ENCODE measurements at places on chromosomes 4 and X.

DNA sequence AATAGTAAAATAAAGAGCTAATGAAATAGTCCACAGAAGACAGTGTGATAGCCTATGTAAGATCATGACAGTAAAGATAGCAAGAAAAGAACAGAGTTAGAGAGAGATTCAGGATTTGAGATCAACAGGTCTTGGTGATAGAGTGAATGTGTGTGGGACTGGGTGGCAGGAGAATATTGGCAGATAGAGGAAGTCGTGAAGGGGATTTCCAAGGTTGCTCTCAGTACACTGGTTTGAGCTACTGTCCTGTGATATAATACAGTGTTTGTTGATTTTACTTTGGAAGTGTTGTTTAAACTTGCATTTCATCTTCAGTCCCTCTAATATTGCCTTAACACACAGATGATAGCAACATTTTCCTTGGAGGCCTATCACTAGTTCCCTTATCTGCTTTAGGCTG, 44.1 kb downstream of the DTHD1 start:
- DNase-seq = no peak

DNA sequence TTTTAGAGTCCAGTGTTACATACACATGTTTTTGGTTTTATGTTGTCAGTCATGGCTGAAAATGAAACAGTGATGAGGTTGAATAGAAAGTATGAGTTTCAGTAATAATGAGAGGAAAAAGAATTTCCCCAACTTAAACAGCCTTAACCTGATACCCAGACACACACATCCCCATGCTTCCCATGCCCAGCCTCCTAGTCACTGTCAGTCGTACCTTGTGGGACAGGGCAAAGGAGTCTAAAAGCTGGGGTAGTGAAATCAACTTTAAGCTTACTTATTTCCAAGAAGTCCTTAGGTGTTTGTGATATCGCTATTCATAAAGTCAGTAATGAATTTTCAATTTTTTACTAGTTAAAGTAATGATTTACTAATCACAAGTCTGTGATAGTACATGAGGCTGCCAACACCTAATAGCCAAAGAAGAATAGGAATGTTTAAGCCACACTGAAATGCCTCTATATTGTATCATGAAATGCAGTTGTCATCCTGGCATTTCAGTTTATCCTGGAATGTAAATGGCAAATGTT, 24.3 kb upstream of the GPR34 start:
- DNase-seq = no peak

DNA sequence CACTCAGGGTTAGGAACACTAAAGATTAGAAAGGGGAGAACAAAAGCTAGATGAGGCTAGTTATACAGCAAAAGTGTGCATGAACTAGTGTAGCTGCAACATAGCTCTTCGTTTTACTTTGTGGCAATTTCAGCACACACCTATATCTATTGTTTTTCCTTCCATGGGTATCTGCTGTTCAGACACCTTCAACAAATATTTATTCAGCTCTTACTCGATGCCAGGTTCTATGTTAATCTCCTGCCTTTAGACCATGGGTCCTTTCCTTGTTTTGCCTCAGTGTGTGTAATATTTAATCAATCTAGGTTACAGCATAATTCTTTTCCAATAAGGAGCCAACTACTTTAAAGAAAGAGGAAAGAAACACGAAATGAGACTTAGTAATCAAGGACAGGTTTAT, 10.4 kb upstream of the FAM9A start:
- no peak for DNase-seq

- no peak for DNase-seq
Measured at GRCh38 chr4:139524062-139524631, 31.9 kb downstream of the SETD7 start.

- no peak for DNase-seq
Measured at GRCh38 chr4:180769791-180770190, 1473.4 kb upstream of the TENM3 start.

GRCh38 chr4:21090094-21090666, 389.9 kb downstream of the PACRGL start:
- DNase-seq = no peak

GRCh38 chr4:78483811-78484210, 67.8 kb upstream of the ANXA3 start:
- DNase-seq = no peak

DNA sequence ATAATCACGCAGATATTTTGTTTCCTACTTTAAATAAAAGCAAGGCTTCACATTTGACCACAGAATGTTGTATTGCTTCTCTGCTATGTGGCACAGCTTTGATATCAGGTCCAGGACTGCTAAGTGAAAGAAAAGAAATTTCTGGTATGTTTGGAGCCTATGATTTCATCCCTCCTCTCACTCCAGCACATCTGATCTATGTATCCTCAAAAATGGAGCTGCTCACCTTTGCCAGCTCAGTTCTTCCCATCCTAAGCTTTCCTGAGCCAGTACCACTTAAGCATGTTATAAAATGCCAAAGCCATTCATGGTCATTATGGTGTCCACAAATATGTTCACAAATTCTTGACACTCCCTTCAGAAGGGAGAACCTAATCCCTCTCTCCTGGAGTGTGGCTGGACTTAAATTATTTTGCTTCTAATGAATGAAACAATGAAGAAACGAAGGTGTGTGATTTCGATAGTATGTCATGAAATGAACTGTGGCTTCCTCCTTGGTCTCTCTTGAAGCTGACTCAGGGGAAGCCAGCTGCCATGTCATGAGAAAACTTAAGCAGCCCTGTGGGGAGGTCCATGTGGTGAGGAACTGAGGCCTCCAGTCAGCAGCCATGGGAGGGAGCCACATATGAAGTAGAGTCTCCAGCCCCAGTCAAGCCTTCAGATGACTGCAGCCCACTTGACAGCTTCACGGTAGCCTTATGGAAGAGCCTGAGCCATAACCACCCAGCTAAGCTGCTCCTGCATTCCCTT, 207.7 kb downstream of the MGST2 start:
- DNase-seq = no peak

DNA sequence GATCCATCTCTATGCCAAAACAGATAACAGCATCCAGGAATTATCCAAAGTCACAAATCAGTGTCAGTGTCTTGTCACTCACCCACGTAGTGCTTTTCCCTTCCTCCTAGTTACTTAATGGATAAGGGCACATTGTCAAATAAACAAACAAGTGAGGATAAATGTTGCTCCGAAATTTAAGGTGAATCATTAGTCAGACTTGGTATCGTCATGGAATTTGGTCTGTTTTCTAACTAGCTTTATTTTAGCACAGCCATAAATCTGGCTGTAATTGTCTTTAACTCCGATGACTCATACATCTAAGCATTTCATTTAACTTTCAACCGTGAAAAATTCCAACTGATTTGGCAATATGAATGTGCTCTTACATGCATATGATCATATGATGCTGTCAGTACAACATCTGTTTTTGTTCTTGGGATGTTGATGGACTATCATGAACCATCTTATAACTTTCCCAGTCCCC, 83.3 kb downstream of the SNCA start:
- no peak for DNase-seq

DNA sequence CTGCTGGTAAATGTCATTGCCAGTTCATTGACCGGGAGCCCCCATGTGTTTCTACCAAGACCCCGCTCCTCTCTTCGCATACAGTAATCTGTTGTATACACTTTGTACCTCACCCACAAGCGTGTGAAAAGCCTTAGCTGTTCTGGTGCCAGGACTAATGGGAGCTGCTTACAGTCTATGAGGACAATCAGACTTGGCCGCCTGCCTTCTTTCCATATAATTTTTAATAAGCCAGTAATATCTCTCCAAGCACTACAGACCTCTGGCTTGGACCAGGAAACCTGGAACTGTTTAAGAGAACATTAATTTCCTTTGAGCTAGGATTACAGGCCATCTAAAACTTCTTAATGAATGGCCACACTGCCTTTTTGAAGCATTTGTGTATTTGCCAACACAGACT, 149.7 kb upstream of the MSX1 start:
- DNase-seq = no peak

- DNase-seq = no peak
Measured at GRCh38 chr4:92253550-92253949, 50.2 kb upstream of the GRID2 start.

DNA sequence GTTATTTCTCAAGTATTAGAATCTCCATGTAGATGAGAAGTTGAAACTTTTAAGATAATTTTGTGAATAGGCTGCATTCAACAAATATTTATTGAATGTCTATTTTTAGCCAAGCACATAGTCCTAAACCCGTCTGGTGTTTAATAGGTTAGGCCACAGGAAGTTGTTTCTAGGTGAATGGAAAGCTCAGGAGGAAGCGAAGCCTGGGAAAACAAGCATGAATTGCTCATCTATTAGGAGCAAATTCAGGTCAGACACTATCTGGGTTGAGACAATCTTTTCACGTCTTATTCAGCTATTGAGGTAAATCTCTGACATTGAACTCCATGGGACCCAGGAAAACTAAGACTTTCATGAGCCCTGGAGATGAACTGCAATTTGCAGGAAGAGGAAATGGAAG, 43.1 kb upstream of the FREM3 start:
- DNase-seq = no peak

GRCh38 chr4:44670506-44671199, 7.6 kb upstream of the GUF1 start:
- DNase-seq = no peak

DNA sequence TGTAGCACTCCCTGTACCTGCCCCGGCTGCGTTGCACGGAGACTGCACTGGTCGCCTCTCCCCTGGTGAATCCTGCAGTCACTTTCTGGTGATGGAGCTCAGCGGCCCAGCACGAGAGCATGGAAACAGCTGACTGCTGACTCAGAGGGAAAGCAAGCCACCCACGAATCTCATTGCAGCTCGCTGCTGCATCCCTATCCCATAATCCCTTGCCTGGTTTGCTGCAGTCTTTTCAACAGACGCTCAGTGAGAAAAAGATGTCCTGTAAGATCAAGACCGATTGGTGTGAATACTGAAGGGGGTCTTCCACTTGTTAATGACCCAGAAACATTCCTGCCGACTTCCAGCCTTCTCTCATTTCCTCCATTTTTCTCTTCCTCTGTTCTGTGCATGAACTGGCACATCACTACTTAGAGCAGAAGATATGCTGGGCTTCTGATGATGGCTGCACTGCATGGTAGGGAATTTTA, 52.9 kb downstream of the TRIM2 start:
- no peak for DNase-seq

GRCh38 chrX:21373001-21373400, 1.2 kb upstream of the CNKSR2 start:
- DNase-seq = no peak
